RPMI8226 (cell line): ENCODE measurements at places on chromosomes 1 and 21.

DNA sequence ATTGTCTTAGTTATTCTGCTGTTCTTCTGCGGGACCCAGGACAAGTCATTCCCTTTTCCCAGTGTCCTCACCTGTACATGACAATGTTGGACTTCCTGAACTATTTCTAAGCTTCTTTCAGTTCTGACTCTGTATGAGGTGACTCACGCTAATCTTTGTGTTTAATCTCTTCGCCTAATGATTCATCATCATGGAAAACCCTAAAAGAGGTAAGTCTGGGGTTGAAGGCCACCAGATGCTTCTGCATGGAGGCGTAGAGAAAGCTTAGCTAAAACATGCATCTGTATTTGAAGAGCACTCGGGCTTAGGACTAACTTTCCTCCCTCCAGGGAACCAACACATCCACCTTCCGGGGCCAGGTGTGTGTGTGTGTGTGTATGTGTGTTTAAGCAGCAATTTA lies 7.4 kb downstream of the SPRR5 start:
- DNase-seq, result no peak

DNA sequence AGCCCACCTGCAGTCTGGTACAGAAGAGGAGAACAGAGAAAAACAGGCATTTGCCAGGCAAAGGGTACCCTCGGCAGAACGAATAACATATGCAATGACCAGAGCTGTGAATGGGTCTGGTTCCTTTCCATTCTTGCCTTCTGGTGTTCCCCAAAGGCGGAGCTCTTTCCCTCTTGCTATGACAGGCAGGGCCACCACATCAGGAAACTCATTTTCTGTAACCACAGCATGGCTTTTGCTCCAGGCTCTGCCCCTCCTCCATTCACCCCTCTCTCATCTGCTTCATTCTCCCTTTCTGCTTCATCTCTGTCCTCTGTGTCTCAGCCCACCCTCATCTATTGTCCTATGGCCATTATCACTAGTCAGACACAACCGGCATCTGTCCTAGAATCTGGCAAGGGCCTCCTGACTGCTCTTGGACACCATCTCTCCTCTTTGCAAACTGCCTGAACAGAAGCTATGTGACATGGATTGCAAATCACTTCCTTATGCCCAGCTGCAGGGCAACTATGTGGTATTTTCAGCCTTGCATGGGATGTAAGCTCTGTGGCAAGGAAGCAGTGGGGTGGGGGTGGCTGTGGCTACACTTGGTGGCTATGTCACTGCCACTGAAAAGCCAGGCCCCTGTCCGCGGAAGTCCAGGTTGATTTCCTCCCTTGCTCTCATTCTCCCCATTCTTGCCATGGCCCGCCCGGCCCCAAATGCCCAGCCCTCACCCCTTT lies 78.8 kb upstream of the ABCD3 start:
- no peak for DNase-seq

GRCh38 chr21:33840771-33841170 lies 74.8 kb downstream of the ATP5PO start:
- no peak for DNase-seq

GRCh38 chr1:162538815-162539431 lies 22.6 kb upstream of the UAP1 start:
- no peak for DNase-seq

DNA sequence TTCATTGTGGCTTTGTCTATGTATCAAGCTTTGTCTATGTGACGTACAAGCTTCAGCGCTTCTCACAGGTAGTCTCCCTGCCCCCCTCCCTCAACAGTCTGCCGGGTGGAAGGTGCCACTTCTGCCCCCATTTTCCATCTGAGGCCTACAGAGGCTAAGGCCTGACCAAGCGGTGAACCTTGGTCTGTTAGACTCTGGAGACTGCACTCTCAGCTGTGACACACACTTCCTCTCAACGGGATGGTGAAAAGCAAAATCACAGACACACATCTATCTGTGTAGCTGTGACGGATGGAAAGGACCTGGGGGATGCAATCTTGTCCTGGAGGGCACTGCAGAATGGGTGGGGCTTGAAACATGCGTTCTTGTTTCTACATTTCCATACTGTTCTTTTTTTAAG lies 152.9 kb upstream of the EDN2 start:
- DNase-seq, result no peak

GRCh38 chr1:201266774-201267173 lies 16.5 kb upstream of the PKP1 start:
- no peak for DNase-seq

- no peak for DNase-seq
These were observed 22.8 kb downstream of the MROH7 start for GRCh38 chr1:54664364-54664763.

DNA sequence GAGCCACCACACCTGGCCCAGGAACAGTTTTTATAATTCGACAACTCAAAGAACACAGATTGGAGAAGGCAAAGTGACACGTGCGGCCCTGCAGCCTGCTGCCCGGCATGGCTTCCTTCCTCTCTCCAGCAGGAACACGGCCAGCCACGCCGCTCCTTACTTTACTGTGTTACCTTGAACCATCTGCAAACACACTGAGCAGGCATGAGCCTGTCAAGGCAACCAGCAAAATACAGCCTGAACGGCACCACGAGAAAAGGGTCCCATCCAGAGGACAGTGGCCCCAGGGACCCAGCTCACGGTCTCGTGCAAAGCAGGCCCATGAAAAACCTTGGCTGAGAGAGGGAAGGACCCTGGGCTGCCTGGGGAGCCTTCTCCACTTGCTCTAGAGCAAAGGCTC lies 38.8 kb downstream of the NPHP4 start:
- no peak for DNase-seq

DNA sequence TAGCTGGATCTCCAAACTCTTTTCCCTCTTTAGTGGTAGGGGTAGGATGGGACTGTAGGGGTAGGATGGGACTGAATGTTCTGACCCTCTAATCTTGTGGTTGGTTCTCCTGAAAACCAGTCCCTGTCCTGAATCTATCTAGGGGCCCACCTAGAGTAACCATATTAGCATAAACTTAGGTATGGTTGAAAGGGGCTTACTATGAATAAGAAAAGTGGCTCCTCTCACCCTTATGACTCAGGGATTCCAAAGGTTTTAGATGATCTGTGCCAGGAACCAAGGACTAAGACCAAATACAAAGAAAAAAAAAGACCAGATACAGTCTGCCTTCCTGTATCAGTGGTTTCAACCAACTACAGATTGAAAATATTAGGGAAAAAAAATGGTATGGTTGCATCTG lies 28.9 kb downstream of the RNF2 start:
- DNase-seq, result no peak
